ENCODE measurements at places on chromosomes 11 and 22.

- no peak for DNase-seq
Measured at GRCh38 chr11:69726019-69726418, 22.2 kb upstream of the FGF19 start.

- DNase-seq = no peak
Measured at GRCh38 chr11:73382747-73383146, 6.5 kb downstream of the RELT start.

DNA sequence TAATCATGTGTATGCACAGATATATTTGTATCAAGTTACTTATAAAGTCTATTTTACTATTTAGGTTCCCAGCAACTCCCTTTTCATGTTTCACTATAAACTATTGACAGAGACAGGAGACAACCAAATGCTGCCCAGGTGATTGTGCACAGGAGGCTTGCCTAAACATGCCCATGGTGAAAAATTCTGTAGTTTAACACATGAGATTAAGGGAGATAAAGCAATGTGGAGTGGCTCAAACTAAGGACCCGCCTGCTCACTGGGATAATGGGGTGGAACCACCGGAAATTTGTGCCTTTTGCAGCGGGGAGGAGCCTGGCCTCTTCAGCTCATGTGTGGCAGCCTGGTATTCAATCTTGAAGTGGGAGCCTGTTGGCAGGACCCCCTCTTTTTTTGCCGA is 459.5 kb upstream of the CNTN5 start:
- DNase-seq = no peak

DNA sequence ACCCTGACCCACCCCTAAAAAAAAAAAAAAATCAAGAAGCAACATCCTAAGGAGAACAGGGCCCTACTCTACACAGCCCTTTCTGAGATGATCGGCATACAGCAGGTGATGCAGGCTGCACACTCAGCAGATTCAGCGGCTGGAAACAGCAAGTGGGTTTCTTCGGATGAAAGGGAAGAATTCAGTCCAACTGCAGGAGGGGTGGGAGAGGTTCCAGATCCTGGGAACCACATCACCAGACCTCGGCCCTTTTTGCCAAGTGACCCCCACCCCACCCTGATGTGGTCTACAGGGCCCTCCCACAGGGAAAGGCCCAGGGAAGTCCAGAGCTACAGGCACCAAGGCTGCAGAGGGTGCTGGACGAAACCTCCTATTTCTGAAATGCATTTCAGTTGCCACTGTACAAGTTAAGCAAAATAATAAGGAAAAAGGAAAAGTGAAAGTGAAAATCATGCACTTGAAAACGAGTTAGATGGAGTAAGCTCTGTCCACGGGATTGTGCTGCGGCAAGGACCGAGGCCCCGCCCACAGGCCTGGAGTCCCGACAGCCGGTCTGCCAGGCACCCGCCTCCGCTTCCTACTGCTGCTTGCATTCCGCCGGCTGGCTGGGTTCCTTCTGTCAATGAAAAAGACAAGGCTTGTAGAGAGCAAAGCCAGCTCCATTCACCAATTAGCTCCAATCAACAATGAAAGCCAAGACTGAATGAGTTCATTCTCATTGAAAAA is 16.0 kb upstream of the PHLDA2 start:
- no peak for DNase-seq

GRCh38 chr22:24125941-24126340 is 55.3 kb upstream of the SUSD2 start:
- DNase-seq = no peak

DNA sequence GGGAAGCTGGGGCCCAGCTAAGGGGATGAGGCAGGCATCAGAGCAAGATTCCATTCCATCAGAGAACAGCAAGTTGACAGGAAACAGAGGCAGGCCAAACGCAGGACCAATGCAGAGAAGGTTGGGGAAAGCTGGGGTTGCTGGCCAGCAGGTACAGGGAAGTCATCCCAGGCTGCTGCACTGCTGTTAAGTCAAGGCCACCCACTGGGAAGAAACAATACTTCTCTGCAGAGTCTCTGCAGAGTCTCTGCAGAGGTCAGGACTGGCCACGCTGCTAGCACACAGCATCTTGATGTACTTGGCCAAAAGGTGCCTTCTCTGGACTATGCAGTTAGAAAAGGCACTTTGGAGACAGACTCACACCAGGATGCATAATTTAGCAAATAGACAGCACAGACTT is 68.5 kb upstream of the CSNK2A3 start:
- DNase-seq = no peak
